Dermis blood vessel endothelial cell (primary cell): ENCODE measurements at places on chromosomes 5 and 9.
A peak's percentile ranks its signal among the peaks of the same experiment; 100 is the strongest.

GRCh38 chr5:158874343-158874742, 225.4 kb downstream of the EBF1 start:
- DNase-seq = no peak

GRCh38 chr5:131112424-131112823, 52.6 kb downstream of the HINT1 start:
- DNase-seq = no peak

GRCh38 chr5:50856401-50857119, 190.1 kb downstream of the PARP8 start:
- no peak for DNase-seq

DNA sequence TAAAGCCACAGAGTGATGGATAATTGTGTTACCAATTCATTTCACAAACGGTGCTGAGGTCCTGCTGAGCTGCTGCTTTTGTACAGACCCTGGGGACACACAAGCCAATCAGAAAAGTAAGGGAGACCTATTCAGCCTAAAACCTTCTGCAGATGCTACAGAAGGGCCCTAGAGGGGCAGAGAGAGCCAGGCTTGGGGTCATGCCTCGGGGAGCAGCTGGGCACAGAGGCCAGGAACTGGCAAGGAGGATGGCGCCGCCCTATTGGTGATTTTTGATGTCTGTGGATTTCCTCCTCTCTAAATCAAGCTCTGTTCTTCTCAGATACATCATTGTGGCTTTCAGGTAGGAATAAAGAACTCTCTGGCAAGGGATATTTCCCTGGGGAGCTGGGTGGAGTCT, 181.9 kb downstream of the ZNF462 start:
- no peak for DNase-seq

DNA sequence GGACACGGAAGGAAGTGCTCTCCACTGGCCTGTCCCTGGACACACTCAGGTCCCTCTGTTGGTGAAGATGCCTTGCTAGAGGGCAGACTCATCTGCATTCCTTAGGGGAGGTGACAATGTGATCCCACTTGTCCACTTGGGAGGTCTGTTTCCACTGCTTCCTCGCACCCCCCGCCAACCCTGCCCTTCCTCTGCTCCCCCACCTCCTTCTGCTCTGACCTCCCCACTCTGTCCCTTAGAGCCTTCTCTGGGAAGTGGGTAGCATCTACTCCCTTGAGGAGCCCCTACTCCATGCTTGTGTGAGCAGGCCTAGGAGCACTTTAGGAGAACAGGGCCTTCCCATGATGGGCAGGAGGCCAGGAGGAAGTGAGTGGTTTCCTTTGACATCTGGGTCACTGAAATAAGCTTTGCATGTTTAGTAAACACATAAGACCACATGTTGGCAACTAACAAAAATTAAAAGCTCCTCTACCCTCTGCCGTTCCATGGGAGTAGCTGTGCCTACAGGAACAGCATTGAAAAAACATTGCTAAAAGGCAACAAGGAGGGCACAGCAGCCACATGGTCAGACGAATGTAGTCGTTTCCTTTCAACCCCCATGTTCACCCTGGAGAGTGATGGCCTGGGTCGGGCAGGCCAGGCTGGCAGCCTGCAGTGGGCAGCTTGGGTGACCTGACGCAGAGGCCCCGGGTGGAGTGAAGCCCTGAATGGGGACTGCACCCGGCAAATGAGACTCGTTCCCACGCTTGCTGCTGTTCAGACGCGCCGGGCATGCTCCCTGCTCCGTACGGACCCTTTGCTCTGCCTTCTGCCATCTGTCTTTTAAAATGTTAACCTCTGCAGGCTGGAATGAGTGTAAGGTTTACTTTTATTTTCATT, 634.0 kb downstream of the IRX1 start:
- DNase-seq = no peak

- peak; percentile 79 for DNase-seq
These were observed 16.8 kb downstream of the MGAT1 start for GRCh38 chr5:180785794-180786221.

DNA sequence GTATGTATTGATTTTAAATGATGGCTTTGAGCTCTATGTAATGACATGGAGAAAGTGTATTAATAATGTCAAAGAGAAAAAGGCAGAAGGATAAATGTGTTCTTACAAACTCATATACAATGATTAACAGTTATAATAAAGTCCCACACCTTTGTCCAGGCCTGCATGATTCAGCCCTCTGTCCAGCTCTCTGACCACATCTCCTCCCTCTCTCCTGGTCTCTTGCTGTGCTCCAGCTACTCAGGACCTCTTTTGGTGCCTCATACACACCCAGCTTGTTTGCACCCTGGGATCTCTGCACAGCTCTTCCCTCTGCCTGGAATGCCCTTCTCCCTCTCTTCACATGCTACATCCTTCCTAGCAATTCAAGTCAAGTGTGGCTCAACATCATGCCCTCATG, 37.5 kb upstream of the DMRT1 start:
- peak; percentile 56 for DNase-seq

- DNase-seq = no peak
These were observed 414.1 kb downstream of the MLLT3 start for GRCh38 chr9:20208226-20208625.

- no peak for DNase-seq
These were observed 91.9 kb upstream of the RASEF start for GRCh38 chr9:83154821-83155220.

- no peak for DNase-seq
These were observed 396.3 kb downstream of the KDM4C start for GRCh38 chr9:7154003-7154619.

GRCh38 chr9:4748612-4749011, 7.6 kb upstream of the AK3 start:
- DNase-seq = no peak
